Fibroblast of lung (primary cell): ENCODE measurements at places on chromosomes 4 and X. TPM values are rescaled to one million over a fixed set of nuclear protein-coding genes. Genes with fewer than 3 reads are reported as not detected.

DNA sequence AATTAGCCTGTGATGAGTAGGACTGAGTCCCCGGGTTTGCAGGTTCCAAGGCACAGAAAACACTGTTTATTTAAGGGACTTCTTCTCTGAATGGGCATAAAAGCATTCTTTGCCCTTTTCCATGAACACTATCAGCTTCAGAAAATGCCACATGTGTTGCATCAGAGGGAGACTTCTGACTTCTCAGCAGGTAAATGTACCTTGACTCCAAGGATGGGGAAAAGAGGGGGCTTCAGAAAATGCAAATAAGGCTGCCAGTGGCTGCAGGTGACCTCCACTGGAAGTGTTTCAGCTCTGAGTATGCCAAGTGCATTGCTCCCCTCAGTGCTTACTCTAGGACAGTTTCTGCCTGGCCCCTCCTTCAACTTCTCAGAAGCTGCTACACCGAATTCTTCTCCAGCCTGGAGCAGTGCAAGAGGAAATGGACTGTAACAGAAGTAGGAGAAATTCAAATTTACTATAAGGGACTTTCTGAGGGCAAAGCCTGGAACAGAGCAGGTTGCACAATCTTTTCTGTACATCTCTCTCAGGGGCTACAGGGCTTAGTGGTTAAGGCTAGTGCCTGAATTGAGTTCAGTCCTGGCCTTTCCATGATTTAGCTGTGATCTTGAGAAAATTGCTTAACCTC, 233.2 kb downstream of the PTTG2 start:
- H3K4me3 ChIP-seq, result no peak overlapping the region
- H3K4me1 ChIP-seq, result peaks cover 20% of the 10 kb centered on the region
- no peak for DNase-seq
- H3K36me3 ChIP-seq, result no peaks in the 10 kb centered on the region
- no peak overlapping the region for H3K27ac ChIP-seq

DNA sequence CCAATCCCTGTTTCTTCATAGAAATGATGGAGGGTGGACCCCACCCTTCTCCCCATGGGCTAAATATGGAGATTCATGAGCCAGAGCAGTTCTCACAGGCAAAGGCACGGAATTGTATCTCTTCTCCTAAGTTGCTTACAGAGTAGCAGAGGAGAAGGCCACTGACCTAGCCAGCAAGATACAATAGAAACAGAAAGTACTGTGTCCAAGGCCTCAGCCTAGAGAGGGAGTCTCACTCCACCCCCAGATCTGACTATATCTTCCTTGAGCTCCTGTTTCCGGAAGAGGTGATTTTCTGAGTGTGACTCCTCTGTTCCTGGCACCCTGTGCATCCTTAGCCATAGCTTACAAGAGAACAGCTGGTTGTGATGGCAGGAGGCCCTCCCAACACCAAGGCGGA, at the start of gene FATE1:
TSS of gene FATE1 (plus strand) at position 284 of the 400 bp plus-strand sequence. CDS start at position 369, 85 bp downstream.
- DNase-seq, result no peak
- no peaks in the 10 kb centered on the region for H3K4me1 ChIP-seq
- no peaks in the 10 kb centered on the region for H3K27me3 ChIP-seq
- H3K4me3 ChIP-seq, result no peak within 1 kb of the TSS
- H3K27ac ChIP-seq, result no peak within 1 kb of the TSS

DNA sequence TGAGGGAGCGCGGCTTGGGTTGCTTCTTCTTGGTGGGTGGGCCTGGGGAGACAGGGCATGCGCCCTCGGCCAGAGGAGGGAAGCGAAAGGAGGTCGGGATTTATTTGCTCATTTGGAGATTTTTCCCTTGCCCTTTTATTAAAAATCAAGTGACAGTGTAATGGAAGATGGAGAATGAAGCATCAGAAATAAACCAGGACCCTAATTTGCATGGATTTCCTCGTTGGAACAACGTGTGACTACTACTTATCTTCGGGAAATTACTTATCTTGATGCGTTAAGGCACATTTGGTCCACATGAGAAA, 709 bp upstream of the CLOCK start:
- H3K27ac ChIP-seq, result peak overlapping the region; percentile 73
- no peaks in the 10 kb centered on the region for H3K27me3 ChIP-seq
- peak; percentile 58 for DNase-seq
- peak overlapping the region; percentile 52 for H3K4me3 ChIP-seq
- peaks cover 13% of the 10 kb centered on the region for H3K4me1 ChIP-seq
- no peaks in the 10 kb centered on the region for H3K36me3 ChIP-seq

DNA sequence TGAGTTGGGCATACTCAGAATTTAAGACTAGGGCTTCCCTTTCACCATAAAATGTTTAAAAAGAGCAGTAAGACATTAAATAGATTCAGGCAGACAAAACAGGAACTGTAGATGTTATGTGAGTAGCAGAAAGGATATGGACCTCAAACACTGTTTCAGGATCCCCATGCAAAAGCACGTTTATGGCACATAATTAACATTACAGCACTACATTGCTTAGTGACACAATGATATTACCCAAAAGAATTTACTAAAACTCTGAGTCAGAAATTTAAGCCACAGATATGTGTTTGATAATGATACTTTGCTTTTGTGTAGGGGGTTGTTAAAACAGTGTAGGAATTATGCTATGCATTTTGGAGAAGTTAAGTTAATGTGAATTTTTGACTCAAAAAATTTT, 266.3 kb downstream of the PDGFC start:
- no peak overlapping the region for H3K4me3 ChIP-seq
- H3K4me1 ChIP-seq, result peaks cover 2% of the 10 kb centered on the region
- DNase-seq, result peak; percentile 79
- no peak overlapping the region for H3K27ac ChIP-seq

DNA sequence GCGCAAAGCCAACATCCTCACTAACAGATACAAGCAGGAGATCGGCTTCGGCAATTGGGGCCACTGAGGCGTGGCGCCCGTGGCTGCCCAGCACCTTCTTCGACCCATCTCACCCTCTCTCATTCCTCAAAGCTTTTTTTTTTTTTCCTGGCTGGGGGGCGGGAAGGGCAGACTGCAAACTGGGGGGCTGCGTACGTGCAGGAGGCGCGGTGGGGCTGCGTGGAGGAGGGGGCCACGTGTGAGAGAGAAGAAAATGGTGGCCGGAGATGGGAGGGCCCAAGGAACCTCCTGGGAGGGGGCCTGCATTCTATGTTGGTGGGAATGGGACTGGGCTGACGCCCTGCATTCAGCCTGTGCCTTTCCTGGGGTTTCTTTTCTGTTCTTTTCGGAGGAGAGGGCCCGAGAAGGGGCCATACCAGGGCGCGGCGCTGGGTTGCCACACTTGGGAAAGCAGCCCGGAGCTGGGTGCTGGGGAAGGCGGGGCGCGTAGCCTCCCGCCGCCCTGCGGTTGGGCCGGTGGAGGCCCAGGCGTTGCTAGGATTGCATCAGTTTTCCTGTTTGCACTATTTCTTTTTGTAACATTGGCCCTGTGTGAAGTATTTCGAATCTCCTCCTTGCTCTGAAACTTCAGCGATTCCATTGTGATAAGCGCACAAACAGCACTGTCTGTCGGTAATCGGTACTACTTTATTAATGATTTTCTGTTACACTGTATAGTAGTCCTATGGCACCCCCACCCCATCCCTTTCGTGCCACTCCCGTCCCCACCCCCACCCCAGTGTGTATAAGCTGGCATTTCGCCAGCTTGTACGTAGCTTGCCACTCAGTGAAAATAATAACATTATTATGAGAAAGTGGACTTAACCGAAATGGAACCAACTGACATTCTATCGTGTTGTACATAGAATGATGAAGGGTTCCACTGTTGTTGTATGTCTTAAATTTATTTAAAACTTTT, 4.5 kb downstream of the MID1IP1 start:
- H3K4me3 ChIP-seq, result peak overlapping the region; percentile 72
- peak; percentile 87 for DNase-seq
- H3K36me3 ChIP-seq, result no peaks in the 10 kb centered on the region
- peak overlapping the region; percentile 68 for H3K27ac ChIP-seq

GRCh38 chr4:62517716-62518115, 1317.6 kb downstream of the ADGRL3 start:
- no peaks in the 10 kb centered on the region for H3K36me3 ChIP-seq
- no peaks in the 10 kb centered on the region for H3K27me3 ChIP-seq
- no peak overlapping the region for H3K27ac ChIP-seq
- no peaks in the 10 kb centered on the region for H3K4me1 ChIP-seq
- DNase-seq, result peak; percentile 27

DNA sequence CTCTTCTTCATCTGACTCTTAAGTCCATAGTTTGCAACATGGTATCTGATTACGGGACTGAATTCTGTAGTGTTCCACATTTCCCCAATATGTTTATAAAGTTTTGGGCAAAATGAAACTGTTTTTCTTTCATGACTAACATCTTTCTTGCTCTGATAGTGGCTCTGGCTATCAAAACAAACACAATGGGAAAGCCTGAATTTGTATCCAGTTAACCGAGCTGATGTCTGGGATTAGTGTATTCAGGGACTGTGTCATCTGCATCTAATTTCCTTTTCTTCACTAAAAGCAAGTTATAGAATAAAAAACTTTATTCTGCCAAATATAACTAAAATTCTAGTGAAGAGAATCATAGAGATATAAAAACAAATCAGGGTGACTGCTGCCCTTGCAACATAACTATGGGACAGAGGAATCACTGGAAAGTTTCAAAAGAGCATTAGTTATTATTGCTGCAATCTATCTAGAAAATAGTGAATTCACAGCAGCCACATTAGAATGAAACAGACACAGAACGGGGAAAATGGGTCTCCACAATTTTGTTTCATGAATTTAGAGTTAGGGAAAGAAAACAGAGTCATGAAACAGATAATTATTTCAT, 61.3 kb downstream of the ANTXR2 start:
- peak overlapping the region; percentile 49 for H3K27ac ChIP-seq
- DNase-seq, result peak; percentile 83
- H3K36me3 ChIP-seq, result peaks cover 2% of the 10 kb centered on the region
- peak overlapping the region; percentile 13 for H3K4me3 ChIP-seq
- H3K27me3 ChIP-seq, result no peaks in the 10 kb centered on the region

- peak; percentile 37 for DNase-seq
- H3K36me3 ChIP-seq, result no peaks in the 10 kb centered on the region
- H3K4me1 ChIP-seq, result peaks cover 5% of the 10 kb centered on the region
- no peaks in the 10 kb centered on the region for H3K27me3 ChIP-seq
- no peak overlapping the region for H3K27ac ChIP-seq
- H3K4me3 ChIP-seq, result no peak overlapping the region
Measured at GRCh38 chr4:118941149-118941548, 52.5 kb downstream of the SYNPO2 start.

DNA sequence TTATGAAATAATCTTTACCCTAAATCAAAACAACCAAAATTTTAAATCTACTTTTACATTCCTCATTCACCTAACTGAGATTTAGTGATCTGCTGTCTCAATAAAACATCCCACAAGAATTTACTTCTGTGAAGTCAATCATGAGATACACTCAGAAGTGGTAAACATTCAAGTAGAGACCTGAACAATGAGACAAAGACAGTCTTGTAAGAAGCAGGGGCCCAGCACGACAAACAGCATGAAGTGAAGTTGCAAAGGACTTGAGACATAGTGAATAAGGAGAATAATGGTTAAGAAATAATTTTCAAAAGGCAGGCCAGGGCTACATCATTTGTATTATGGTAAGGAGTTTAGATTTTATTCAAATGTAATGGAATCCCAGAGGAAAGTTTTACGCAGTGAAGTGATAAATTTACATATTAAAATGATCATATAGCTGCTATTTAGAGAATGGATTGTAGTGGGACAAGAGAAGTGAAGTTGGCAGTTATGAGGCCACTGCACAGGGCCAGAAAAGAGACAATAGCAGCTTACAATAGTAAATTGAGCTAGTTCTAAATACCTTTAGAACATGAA, 101.9 kb downstream of the MAB21L2 start:
- no peak for DNase-seq
- H3K36me3 ChIP-seq, result no peaks in the 10 kb centered on the region
- H3K4me1 ChIP-seq, result no peaks in the 10 kb centered on the region
- no peaks in the 10 kb centered on the region for H3K27me3 ChIP-seq
- no peak overlapping the region for H3K4me3 ChIP-seq

GRCh38 chr4:33831442-33832066, 2412.8 kb downstream of the ARAP2 start:
- H3K36me3 ChIP-seq, result no peaks in the 10 kb centered on the region
- H3K4me3 ChIP-seq, result no peak overlapping the region
- H3K27me3 ChIP-seq, result no peaks in the 10 kb centered on the region
- H3K4me1 ChIP-seq, result no peaks in the 10 kb centered on the region
- H3K27ac ChIP-seq, result no peak overlapping the region

DNA sequence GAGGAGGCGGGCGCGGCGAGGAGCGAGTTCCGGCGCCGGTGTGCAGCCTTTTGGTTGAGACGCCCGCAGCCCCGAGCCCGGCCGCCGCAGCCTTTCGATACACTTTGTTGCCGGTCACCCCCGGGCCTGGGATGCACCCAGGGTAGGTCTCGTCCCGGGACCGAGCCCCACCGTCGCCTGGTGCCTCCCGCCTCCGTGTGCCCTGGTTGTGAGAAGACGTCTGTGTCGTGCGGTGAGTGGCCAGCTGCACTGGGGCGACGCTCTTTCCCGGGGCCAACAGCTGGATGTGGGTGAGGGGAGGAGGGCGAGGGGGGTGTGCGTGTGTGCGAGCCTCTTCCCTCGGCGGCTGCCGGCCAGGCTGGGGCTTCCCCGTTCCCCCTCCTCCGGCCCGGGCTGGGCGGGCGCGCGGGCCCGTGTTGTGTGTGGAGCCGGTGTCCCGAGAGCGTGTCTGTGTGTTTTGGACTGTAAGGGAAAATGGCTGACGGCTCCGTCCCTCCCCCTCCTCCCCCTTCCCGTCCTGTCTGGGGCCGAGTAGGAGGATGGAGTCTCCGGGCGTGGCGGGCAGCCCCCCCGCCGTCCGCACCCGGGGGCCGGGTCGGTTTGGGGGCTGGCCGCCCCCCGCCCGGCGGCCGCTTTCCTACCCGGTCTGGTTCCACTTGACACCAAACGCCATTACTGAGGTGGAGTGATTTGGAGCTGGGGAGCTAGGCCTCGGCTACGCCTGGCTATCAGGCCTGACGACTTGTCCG, 807 bp downstream of the USP9X start:
- H3K36me3 ChIP-seq, result no peaks in the 10 kb centered on the region
- peak; percentile 55 for DNase-seq
- H3K4me3 ChIP-seq, result peak overlapping the region; percentile 81
- H3K4me1 ChIP-seq, result peaks cover 2% of the 10 kb centered on the region
- H3K27ac ChIP-seq, result peak overlapping the region; percentile 100
- H3K27me3 ChIP-seq, result no peaks in the 10 kb centered on the region

DNA sequence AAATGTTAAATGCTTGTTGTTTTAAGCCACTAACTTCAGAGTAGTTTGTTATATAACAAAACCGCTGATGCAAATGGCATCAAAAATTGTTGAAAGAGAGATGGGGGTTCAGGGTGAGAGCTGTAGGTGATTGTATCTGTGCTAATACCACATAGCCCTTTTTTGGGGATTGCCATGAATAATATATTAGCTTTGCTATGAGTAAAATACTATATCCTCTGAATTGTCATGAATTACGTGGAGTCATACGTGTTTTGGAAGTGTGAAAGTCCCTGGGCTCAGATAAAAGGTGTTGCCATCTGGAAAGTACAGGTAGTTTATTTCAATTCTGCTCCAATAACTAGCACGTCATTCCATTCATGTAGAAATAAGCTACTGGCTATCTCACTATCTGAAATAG, 30.6 kb downstream of the DYNLT3 start:
- H3K36me3 ChIP-seq, result no peaks in the 10 kb centered on the region
- no peak overlapping the region for H3K27ac ChIP-seq
- no peak overlapping the region for H3K4me3 ChIP-seq
- H3K27me3 ChIP-seq, result no peaks in the 10 kb centered on the region
- H3K4me1 ChIP-seq, result no peaks in the 10 kb centered on the region

TECRL gene
- not detected in 2 replicates for total RNA-seq

S100G gene
- total RNA-seq, result not detected in 2 replicates

RAB9B gene
- 0.50 and 0.77 TPM in 2 replicates for total RNA-seq

ATOH1 gene
- not detected in 2 replicates for total RNA-seq

CYTL1 gene
- total RNA-seq, result 0.17 TPM in 1 of 2 replicates, not detected in the other

ASMT gene
- not detected in 2 replicates for total RNA-seq

SMPX gene
- total RNA-seq, result not detected in 2 replicates

F11 gene
- not detected in 2 replicates for total RNA-seq
